ENCODE measurements at places on chromosomes 4 and X. TPM values are rescaled to one million over a fixed set of nuclear protein-coding genes. Genes with fewer than 3 reads are reported as not detected.

ADH4 gene
- not detected for total RNA-seq

RPL10 gene
- 4,926 TPM for total RNA-seq

SYN1 gene
- total RNA-seq = 0.19 TPM

DOCK11 gene
- total RNA-seq = 7.2 TPM

SYTL4 gene
- total RNA-seq = 3.0 TPM

PASD1 gene
- total RNA-seq = not detected

COX7B gene
- total RNA-seq = 546 TPM

EXOC1 gene
- total RNA-seq = 16.3 TPM

TMPRSS11B gene
- total RNA-seq = not detected

CYSLTR1 gene
- not detected for total RNA-seq

BCAP31 gene
- 385 TPM for total RNA-seq

CTSO gene
- total RNA-seq = 1.5 TPM

PLS3 gene
- total RNA-seq = 213 TPM

HS3ST1 gene
- 0.71 TPM for total RNA-seq

RNF212 gene
- 1.6 TPM for total RNA-seq

PRDM8 gene
- 0.27 TPM for total RNA-seq

EPGN gene
- not detected for total RNA-seq

MAGEA10 gene
- total RNA-seq = not detected

USP17L17 gene
- not detected for total RNA-seq

SSX2 gene
- total RNA-seq = not detected

VCX3A gene
- total RNA-seq = not detected

IBSP gene
- not detected for total RNA-seq

TEX11 gene
- not detected for total RNA-seq

MAOB gene
- not detected for total RNA-seq

VCX3B gene
- total RNA-seq = not detected

ELOVL6 gene
- 13.8 TPM for total RNA-seq

MCF2 gene
- not detected for total RNA-seq

ASB12 gene
- total RNA-seq = not detected

NR0B1 gene
- 26.6 TPM for total RNA-seq

Data from A549 treated with ZK216348 at 1 μM for 4 hours (cell line).